ENCODE measurements at places on chromosomes 5 and 9.

GRCh38 chr5:6408627-6409446 is 30.5 kb upstream of the MED10 start:
- DNase-seq, result no peak

GRCh38 chr5:176648474-176649194 is 1.4 kb downstream of the TSPAN17 start:
- no peak for DNase-seq

GRCh38 chr9:93549611-93550010 is 26.8 kb upstream of the PHF2 start:
- DNase-seq, result no peak

- no peak for DNase-seq
Measured at GRCh38 chr5:83450183-83450966, 21.2 kb upstream of the VCAN start.

GRCh38 chr5:150515446-150515845 is 7.5 kb downstream of the NDST1 start:
- no peak for DNase-seq

DNA sequence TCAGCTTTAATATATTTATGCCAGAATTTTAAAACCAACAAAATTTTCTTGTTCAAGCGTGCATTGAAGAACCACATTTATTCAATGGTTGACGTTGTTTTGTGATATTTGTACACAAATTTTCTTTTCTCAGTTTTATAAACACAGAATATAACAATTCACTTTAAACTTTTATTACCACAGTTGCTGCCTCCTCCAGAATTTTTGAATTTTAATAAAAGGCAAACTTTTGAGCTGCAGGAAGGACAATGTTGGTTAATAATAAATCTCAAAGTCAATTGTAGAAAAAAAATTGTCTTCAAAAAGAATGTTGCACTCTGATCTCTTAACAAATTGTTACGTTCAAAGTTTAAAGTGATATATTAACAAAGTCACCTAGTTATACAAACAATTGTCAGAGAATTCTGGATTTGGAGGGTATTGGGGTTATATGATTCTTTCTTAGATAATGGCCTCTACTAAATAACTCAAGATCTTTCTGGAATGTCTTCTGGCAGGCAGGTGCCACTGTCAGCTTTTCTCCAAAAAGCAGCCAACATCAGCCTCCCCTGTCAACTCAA is 60.5 kb downstream of the BAAT start:
- DNase-seq, result no peak

- DNase-seq, result no peak
Measured at GRCh38 chr9:98356953-98357690, 101.7 kb upstream of the TBC1D2 start.

- DNase-seq, result no peak
Measured at GRCh38 chr9:13332571-13332970, 53.1 kb upstream of the MPDZ start.

- no peak for DNase-seq
Measured at GRCh38 chr5:930866-931265, 38.2 kb downstream of the TRIP13 start.

GRCh38 chr5:65012301-65012892 is 243.7 kb downstream of the CWC27 start:
- no peak for DNase-seq

DNA sequence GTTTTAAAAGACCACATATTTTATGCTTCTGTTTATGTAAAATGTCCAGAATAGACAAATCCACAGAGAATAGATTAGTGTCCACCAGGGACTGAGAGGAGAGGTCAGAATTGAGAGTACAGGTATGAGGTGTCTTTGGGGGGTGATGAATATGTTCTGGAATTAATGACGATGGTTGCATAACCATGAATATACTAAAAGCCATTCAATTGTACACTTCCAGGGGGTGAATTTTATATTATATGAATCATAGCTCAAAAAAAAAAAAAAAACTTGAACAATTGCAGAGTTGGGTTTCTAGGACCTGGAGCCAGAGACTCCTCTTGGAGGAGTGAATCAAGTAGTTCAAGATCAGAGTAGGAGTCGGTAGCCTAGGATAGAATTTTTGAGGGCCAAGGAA is 57.8 kb upstream of the RUSC2 start:
- DNase-seq, result no peak

DNA sequence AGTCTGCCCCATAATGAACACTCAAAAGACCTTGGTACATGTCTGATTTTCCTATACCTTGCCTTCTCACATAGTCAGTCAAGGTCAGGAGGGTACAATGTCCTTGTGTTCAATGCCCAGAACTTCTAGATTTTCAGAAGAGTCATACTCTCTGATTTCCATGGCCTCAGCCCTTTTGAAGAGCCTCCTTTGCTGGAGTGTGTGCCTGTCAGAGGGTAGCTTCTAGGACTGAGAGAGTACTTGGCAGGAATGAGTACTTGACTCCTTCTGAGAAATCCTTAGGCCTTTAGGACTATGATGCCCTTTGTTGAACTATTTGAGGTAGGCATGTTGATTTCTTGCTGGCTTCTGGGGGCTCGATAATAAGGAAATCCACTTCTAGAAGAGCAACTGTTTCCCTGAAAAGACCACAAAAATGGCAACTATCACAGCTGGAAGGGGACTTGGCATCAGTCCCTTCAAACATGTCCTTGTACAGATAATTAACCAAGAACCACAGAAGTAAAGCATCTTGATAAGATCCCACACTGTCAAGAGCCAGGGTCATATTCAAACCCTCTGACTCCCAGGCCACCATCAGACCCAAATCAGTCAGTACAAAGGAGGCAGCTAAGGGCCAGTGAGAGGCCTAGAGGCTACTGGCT is 10.6 kb upstream of the MEGF9 start:
- no peak for DNase-seq

- DNase-seq, result no peak
Measured at GRCh38 chr5:33059081-33059480, 348.0 kb downstream of the NPR3 start.

GRCh38 chr5:58122157-58122556 is 337.7 kb downstream of the PLK2 start:
- DNase-seq, result no peak

- DNase-seq, result no peak
Measured at GRCh38 chr9:136020206-136020605, 59.0 kb upstream of the UBAC1 start.

DNA sequence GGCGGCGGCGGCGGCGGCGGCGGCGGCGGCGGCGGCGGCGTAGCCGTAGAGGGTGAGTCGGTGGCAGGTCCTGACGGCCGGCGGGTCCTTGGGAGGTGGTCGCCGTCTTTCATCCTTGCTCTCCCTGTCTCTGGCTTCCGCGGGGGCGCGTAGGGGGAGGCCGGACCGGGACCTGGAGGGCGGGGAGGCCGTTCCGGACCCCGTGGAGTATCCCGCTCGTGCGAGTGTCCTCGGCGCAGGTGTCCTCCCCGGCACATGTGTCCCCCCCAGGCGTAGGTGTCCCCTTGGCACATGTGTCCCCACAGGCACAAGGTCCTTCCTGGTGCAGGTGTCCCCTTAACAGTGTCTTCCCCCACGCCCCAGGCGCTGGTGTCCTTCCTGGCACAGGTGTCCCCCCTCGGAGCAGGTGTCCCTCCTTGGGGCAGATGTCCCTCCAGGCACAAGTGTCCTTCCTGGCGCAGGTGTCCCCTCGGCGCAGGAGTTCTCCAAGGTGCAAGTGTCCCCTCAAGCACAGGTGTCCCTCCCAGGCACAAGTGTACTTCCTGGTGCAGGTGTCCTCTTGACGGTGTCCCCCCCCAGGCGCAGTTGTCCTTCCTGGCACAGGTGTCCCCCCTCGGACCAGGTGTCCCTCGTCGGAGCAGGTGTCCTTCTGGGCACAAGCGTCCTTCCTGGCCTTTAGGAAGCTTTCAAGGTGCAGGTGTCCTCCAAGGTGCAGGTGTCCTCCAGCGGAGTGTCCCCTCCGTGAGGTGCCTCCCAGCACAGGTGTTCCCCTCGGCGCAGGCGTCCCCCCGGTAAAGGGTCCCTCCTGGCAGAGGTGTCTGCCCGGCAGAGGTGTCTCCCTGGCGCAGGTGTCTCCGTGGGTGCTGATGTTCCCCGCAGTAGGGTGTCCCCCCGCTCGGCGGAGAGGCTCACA is 519 bp downstream of the EXOC3 start:
- no peak for DNase-seq

DNA sequence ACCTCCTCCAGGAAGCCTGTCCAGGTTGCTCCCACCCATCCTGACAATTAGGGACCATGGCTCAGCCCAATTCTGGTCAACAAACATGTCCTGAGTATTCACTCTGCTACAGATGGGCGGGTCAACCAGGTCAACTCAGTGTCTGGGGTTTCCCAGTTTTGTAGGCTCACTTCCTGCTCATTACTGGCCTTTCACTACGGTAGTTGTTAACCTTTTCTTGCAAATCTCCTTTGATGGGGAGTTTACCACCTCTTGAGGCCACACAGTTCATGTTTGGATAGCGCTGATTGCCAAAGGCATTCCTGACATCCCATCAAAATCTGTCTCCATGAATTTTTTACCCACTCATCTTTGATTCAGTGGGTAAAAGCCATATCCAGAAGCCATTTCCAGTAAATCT is 13.8 kb downstream of the TMEM8B start:
- DNase-seq, result no peak

- DNase-seq, result no peak
Measured at GRCh38 chr9:121427899-121428298, 57.8 kb upstream of the STOM start.

DNA sequence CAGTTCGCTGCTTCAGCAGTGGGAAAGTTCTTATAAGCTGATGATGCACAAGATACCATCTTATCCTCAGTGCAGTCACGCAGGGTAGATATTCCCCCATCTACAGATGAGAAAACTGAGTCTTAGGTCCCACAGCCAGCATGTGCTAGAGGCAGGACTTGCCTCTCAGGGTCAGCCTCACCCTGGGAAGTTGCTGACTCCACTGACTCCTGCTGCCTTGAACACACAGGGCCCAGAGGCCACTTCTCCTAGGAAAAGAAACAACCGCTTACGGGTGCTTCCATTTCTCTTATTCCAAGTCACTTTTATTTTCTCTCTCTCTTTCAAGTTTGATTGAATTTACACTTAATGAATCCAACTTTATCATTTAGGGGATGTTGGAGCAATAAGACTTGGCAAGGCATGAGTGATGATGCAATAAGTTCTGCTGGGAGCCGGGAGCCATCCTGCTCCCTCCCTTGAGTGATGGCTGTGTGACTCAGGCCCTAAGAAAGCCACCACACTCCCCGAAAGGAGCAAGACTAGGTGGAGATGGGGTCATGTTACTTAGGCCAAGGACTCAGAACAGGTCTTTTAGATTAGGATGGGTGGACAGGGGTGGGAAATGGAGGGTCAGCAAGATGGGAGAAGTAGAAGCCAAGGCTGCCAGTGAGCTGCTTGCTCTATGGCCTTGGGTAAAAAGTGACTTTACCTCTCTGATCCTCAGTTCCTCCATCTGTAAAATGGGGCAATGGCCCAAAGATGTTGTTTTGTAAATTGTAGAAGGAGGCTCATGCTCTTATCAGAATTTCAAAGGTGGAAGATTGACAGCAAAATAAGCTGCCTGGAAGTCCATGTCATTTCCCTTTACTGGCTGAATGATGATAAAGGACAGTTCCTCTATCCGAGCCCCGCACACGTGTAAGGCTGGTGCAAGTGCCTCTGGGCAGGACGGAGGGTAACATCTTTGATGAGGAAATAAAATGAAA is 67.4 kb upstream of the ZNF618 start:
- DNase-seq, result no peak

GRCh38 chr5:33985447-33985846 is 954 bp upstream of the SLC45A2 start:
- no peak for DNase-seq

- no peak for DNase-seq
Measured at GRCh38 chr5:62578540-62578939, at the start of gene LRRC70. LRRC70 (plus strand) TSS chr5:62578819; CDS start chr5:62579439, 620 bp downstream.

- DNase-seq, result no peak
Measured at GRCh38 chr5:135993335-135993879, 35.4 kb upstream of the TGFBI start.

- no peak for DNase-seq
Measured at GRCh38 chr5:124310453-124310852, 436.0 kb downstream of the ZNF608 start.

- DNase-seq, result no peak
Measured at GRCh38 chr9:120932086-120932823, 5.7 kb upstream of the TRAF1 start.

GRCh38 chr5:137269274-137269673 is 229.9 kb downstream of the SPOCK1 start:
- no peak for DNase-seq

DNA sequence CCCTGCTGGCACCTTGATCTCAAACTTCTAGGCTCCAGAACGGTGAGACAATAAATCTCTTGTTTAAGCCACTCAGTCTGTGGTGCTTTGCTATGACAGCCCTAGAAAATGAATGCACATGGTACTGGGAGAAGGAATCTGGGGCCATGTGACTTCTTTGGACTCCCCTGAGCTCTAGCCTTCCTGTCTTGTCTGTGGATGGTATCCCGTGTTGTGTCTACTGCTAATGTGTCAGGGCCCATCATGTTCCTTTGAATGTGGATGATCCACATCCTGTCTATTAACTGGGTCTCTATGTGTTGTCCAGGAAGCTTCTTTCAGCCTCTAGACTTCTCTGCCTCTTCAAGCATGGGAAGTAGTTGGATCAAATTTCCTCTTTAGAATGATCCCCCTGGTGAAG is 25.1 kb downstream of the IL7R start:
- no peak for DNase-seq

DNA sequence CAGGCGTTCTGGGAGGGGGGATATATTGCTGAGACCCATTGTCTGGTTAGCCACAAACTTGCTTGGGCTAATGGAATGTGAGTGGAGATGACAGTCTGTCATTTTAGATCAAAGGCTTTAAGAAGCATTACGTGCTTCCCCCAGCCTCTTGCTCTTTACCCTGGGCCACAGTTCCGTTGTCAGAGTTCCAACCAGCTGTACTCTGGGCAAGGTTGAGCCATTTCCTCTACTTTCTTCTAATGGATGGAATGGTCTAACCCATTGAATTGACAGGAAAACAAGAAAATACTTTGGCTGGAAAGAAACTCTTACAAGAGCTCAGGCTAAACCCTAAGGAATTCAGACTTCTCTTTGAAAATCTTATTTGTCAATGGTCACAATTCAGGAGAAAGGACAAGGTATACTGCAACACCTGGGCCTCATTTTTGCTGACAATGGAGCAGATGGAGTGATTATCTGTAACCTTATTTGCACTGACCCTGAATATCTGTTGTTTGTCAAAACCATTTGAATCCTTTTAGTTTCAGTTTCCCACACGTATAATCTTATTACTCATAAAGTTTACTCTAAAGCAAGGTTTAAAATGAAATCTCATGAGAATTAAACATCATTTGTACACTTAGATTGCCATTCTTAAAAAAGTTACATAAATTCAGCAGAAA is 231.4 kb downstream of the PDE4D start:
- DNase-seq, result no peak

- no peak for DNase-seq
Measured at GRCh38 chr5:7794311-7794710, 56.6 kb downstream of the CFAP90 start.

- DNase-seq, result no peak
Measured at GRCh38 chr9:135932656-135933055, 25.3 kb upstream of the CAMSAP1 start.

- DNase-seq, result no peak
Measured at GRCh38 chr9:33377089-33377715, 25.2 kb downstream of the AQP7 start.

DNA sequence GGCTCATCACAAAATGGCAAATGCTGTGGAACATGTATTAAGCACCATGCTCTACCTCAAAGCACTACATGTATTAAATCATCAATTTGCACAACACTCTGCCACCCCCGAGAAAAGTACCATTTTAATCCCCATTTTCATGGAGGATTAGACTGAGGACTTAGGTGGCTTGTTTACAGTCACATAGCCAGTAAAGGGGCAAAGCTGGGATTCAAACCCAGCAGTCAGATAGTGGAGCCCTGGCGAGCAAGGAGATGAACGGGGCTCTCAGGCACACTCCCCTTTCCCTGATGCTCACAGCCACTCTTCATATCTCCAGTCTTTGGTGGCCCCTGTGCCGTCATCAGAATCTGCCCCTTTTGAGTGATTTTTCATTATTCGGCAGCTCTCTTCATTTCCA is 262.9 kb downstream of the DIRAS2 start:
- no peak for DNase-seq
